ENCODE measurements at places on chromosomes 12 and 14.

DNA sequence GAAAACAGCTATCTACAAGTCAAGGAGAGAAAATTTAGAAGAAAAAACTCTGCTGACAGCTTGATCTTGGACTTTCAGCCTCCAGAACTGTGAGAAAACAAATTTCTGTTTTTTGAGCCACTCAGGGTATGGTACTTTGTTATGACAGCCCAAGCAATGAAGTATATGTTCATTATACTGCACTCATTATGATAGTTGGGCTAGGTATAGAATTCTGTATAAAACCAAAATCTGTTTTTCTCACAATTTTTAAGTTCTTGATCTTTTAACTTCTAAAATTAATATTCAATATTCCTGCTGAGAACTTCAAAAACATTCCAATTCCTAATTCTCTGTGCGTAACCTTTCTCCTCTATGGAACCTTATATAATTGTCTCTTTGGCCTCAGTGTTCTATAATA lies 200.8 kb downstream of the SLC5A8 start:
- DNase-seq = no peak

GRCh38 chr12:57692500-57692899 lies 1.4 kb upstream of the OS9 start:
- no peak for DNase-seq

DNA sequence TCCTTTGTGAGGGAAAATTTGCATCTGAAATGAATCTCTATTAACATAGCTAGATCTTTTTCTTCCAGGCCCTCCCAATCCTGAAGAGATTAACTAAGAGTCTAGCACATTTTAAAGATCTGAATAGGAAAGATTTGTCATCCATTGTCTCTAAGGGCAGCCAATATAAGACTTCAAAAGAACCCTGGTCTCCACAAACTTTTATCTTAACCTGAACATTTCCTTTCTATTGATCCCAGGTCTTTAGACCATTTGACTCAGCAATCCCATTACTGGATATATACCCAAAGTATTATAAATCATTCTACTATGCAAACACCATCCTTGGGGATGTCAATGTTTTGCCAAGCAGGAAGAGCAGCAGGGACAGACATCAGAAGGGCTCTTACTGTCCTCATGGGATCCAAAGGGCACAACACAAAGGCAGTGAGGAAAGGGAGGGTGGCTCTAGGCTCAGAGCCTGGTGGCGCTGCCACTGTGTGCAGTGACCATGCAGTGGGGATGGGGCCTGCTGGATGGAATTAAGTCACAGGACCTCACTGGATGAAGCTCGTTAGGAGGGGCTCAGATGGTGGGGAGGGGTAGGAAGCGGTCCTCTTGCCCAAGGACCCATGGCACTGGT lies 12.7 kb upstream of the BDKRB2 start:
- no peak for DNase-seq

DNA sequence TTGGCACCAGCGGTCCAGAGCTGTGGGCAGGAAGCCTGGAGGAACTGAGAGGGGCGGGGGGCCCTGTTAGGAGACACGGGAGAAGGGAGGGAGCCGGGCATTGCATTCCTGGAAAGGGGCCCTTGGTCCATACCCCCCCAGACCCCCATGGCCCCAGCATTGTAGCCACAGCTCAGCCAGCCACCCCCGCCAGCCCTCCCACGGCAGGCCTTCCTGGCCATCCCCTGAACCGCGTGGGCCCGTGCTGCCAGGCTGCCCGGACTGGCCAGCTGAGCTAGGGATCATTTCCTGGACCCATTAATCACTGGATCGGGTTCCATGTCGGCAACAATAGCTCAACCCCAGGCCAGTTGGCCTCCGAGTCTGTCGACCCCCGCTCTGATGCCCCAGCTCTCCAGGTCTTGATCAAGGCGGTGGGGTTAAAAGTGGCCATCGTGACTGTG lies 39.8 kb upstream of the DIO3 start:
- DNase-seq = no peak

DNA sequence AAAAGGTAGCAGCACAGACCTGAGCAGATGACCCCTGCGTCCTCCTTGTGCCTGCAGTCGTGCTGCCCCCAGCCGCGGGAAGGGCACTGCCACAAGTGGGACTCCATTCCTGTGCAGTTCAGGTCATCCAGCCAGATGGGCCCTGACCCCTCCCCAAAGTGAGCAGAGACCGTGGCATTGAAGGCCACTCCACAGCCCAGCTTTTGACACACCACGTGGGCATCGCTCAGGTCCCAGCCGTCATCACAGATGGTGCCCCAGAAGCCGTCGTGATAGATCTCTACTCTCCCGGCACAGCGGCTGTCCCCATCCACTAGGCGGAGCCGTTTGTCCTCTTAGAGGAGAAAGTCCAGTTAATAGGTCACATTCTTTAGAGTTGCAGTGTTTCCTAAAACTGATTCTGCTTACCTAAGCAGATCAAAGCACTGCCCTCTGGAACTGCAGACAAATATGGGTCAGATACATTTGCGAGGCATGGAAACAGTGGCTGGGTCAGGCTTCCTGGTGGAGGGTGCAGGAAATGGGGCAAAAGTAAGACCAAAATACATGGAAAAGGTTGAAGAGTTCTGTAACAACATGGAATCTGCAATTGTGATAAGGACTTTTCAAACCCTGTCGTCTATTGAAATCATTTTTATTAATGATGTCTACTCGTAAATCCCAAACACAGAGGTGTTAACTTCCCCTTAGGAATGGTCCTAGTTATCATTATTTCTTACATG lies 69.4 kb downstream of the CD163L1 start:
- DNase-seq = no peak

- no peak for DNase-seq
Measured at GRCh38 chr14:102248121-102248520, 56.8 kb downstream of the MOK start.

GRCh38 chr14:99645545-99646505 lies 896 bp downstream of the HHIPL1 start:
- DNase-seq = no peak

Data from activated CD4-positive, alpha-beta T cell treated with anti-CD3 and anti-CD28 coated beads for 1 hour (primary cell).